Activated T-helper 17 cell treated with anti-CD3 and anti-CD28 coated beads, Interleukin-2, amount 50 U/mL, for 72 hours (primary cell): ENCODE measurements at places on chromosomes 4 and X.

DNA sequence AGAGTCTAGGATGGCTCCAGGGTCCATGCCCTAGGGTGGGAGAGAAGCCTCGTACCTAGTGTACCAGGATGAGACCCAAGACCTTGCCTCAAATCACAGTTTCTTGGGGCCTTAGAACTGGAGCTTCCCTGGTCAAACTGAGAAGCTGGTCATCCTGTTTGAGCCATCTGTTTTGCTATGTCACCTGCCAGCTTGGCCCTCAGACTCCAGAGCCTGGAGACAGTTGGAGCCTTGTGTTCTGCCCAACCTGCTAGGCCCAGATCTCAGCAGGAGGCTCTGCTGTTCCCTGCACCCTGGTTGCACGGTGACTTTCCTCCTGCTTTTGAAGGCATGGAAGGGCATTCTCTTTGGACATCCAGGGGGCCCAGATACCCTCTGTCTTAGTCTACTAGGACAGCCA lies 206.3 kb upstream of the ATP6AP2 start:
- H3K27ac ChIP-seq, result no peak overlapping the region
- H3K36me3 ChIP-seq, result no peaks in the 10 kb centered on the region
- ATAC-seq, result no peak
- no peak overlapping the region for H3K4me3 ChIP-seq
- H3K4me1 ChIP-seq, result no peaks in the 10 kb centered on the region
- H3K27me3 ChIP-seq, result no peaks in the 10 kb centered on the region

- H3K4me1 ChIP-seq, result peaks cover 21% of the 10 kb centered on the region
- no peak overlapping the region for H3K27ac ChIP-seq
- ATAC-seq, result no peak
Measured at GRCh38 chr4:78659264-78659663, 107.7 kb downstream of the ANXA3 start.

DNA sequence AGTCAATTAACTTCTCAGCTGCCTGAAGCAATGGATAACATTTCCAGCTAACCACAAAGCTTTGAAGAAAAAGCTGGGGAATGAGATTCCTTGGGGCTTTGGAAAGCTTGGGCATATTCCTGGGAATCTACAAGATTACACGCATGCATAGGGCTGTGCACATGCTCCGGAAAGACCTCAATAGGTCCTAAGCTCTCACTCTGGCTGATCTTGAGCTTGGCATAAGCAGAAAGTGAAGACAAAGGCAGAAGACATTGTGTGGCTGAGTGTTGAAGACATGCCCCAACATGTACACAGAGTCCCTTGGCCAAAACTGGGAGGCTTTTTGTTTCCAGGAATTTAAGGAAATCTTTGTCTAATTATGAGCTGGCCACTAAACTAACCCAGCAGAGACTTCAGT lies 31.2 kb downstream of the ATG4A start:
- H3K4me1 ChIP-seq, result peaks cover 5% of the 10 kb centered on the region
- H3K4me3 ChIP-seq, result no peak overlapping the region
- H3K36me3 ChIP-seq, result peaks cover 20% of the 10 kb centered on the region
- ATAC-seq, result no peak
- no peaks in the 10 kb centered on the region for H3K27me3 ChIP-seq

DNA sequence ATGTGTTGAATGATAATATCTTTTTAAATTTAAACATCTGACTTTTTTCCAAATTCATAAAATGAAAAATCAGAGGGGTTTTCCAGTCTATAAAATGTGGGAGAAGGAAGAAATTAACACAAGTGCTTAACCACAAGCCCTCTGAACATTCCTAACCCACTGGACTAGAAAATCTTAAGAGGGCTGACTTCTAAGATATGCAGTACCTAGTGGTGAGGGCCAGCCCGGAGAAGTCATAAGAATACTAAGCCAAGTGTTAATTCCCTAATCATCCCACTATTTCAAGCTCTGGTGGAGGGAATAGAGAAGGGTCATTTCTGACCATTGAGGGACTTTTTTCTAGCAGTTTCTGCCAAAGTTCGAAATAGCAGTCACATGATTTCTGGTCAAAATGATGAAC lies 86.9 kb upstream of the NEIL3 start:
- no peaks in the 10 kb centered on the region for H3K36me3 ChIP-seq
- peaks cover 4% of the 10 kb centered on the region for H3K27me3 ChIP-seq
- no peak overlapping the region for H3K27ac ChIP-seq
- ATAC-seq, result no peak

DNA sequence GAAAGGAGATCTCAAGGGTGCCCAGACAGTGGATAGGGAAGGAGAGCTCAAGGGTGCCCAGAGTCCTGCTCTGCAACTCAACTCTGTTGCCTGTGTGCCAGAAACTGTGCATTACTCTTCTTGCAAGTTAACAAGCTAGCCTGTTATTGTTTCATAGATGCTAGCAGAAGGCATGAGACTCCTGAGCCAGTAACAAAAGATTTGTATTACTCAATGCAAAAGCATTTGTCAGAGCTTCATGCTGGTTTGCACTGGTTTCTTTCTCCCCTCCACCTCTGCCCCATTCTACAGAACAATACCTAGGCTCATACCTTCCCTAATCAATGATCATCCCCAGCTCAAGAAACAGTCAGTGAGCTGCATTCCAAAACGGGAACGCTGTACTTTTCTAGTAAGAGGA lies 124.5 kb upstream of the NEIL3 start:
- no peak overlapping the region for H3K4me3 ChIP-seq
- no peak for ATAC-seq
- H3K27ac ChIP-seq, result no peak overlapping the region
- no peaks in the 10 kb centered on the region for H3K36me3 ChIP-seq

GRCh38 chr4:85953651-85954018 lies 406.2 kb downstream of the MAPK10 start:
- H3K27ac ChIP-seq, result no peak overlapping the region
- H3K36me3 ChIP-seq, result no peaks in the 10 kb centered on the region
- no peaks in the 10 kb centered on the region for H3K4me1 ChIP-seq

- no peak for ATAC-seq
- no peak overlapping the region for H3K4me3 ChIP-seq
- H3K36me3 ChIP-seq, result no peaks in the 10 kb centered on the region
Measured at GRCh38 chrX:133868250-133868649, 117.1 kb downstream of the GPC3 start.
